ENCODE measurements at places on chromosomes 16 and 17.

- no peak for DNase-seq
Observed at GRCh38 chr16:65224471-65224870, 102.6 kb upstream of the CDH11 start.

- DNase-seq = no peak
Observed at GRCh38 chr16:75322740-75323139, 71.3 kb upstream of the BCAR1 start.

DNA sequence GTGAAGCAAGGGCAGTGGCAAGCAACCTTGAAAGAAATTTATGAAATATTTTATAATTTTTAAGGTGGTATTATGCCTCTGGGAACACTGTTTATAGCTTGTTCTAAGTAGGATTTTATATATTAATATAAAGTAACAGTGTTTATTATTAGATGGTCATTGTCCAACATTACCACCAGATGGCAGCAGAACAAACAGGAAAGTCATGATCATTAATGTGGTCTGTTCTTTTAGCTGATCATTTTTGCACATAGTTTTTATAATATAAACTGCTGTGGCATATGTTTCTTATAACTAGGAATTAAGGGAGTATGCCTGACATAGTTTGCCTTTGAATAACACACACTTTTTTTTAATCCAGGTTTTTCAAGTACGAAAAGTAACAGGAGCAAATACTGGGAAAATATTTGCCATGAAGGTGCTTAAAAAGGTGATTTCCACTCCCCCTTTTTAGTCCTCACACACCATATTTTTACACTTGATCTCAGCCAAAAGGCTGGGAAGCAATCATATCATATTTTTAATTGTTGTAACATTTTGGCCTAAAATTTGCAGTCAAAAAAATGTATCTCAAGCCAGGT, 21.4 kb downstream of the RPS6KB1 start:
- no peak for DNase-seq

DNA sequence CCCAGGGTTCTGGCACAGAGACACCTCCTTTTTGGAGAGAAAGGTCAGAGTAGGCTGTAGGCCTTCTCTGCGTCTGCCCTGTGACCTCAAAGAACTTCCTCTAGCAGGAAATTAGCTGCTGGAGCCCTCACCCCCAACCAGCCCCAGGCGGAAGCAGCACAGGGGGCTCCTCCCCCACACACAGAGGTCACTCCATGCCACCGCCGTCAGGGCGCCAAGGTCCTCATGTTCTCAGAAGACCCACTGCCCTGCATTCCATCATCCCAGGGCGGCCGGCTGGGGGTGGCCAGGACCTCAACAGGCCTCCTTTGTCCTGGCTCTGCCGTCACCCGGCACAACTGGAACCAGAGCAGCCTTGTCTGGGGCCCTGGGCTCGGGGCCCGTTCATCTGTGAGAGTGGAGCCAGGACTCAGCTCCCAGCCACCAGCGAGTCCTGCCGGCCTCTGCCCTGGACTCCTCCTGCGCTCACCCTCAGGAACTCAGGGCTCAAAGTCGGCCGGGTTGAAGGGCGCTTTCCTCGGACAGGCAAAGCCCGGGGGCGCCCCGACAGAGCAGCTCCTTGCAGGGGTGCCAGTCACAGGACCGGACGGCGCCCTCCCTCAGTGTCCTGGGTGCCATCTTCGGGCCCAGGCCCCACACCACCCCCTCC, 1.2 kb downstream of the TMC6 start:
- no peak for DNase-seq

GRCh38 chr16:21239646-21240045, 6.1 kb downstream of the ANKS4B start:
- DNase-seq = no peak

DNA sequence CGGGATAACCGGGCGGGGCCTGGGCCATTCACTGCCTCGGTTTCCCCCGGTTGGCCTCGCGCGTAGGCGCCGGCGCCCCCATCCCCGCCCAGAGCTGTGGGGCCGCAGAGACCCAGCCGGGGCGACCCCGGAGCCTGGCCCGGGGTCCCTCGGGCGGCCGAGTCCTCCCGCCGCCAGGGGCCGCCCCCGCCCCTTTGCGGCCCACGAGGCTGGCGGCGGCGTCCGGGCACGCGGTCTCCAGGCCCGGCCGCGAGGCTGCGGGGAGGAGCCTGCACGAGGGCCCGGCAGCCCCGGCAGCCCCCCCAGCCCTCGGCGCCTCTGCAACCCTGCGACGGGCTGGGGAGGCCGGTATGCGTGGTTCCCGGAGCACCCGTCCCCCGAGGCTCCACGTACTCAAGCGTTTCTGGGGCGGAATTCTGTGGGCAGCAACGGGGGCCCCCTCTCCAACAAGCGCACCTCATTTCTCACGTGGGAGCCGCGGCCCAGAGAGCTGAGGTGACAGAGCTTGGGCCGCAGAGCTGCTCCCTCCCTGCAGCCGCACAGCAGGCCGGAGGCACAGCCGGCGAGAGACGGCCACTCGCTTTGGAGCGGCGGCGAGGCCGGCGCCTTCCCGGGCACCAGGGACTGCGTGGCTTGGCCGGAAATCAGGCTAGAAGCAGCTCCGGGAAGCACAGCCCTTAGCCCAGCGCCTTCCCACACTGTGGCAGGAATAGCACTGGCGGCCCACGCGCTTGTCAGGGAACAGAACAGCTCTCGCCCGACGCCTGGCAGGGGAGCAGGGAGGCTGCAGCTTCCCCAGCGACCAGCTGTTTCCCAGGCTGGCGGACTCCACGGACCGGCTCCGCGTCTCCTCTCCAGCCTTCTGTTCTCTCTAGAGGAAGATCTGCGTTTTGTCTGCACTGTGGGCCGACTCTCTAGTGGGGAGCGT, 867 bp upstream of the LIMD2 start:
- DNase-seq = no peak

Measured in right renal pelvis (tissue), 4 donors.